ENCODE measurements at places on chromosomes 11 and 22.

- no peak for DNase-seq
Observed at GRCh38 chr11:132623511-132623910, 908.8 kb downstream of the OPCML start.

DNA sequence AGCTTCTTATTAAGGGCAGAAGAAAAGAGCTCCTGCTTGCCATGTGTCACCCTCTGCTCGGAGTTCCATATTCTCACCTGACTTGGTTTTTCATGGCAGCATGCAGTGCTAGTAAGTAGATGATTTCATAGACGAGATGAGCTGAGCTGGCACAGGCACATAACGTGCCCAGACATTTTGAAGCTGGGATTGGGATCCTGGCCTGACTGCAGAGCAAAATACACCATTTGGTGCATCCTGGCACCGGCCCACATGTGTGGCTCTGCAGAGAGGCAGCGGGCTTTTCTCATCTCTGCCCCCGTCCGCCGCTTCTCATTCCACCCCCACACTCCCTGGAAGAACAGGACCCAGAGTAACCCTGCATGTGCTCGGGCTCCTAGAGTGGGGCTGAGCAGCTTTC, 24.8 kb downstream of the FAM118A start:
- DNase-seq: no peak

DNA sequence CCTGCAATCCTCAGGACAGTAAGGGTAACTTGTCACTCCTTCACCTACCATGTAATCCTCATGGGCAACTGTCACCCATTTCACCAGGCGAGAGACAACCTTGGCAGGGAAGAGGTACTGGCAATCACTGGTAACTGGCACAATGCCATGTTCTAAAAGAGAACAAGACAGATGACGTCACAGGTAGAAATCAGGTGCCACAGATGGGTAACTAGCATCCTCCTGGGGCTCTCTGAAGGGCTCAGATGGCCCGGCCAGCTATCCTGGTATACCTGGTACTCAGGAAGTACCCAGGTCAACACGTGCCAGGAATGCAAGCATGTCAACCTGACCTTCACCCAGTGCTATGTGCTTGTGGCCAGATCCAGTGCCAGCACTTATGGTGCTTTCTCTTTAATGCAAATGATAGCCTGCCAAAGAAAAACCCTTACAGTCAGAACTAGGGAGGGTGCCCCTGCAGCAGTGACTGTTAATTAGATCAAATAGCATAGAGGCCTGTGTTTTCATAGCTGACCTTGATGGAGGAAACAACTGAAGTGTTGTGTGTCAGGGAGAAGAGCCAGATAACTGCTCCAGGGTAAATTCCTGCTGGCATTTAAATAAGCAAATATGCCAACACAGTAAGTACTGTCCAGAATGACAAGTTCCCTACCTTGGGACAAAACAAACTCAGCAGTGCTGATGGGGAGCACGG, 36.2 kb downstream of the THOC5 start:
- DNase-seq: no peak

- DNase-seq: no peak
Observed at GRCh38 chr11:44680982-44681597, 45.7 kb upstream of the TSPAN18 start.

DNA sequence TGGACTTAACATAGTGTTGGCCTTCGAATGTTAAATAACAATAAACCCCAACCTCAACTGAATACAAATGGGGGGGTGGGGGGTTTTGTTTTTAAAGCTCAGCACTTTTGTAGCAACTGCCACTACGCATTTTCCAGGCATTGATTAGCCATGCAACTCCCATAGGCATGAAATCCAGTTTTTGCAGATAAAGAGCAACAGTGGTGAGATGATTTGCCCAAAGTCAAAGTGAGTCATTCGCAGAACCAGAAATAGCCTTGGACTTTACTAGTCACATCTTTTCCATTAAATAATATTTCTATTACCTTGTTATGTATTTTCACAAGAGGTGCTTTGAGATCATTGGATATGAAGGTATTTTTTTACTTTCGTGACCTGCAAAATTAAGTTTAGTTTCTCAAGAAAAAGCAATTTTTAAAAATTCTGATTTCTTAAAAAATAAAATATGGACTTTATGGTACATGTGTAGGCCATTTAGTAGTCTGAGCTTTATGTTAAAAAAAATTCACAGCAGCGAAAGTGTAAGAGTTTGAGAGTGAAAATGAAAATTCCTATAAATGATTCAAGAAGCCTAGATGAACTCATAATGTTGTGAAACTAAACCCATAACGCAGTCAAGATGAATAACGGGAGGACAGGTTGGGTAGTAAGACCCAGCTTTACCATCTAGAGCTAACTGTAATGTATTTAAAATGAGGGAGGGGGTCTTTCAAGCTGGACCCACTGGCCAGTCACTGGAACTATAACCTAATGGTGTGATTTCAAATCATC, 1.9 kb upstream of the PHF21A start:
- no peak for DNase-seq

- no peak for DNase-seq
Observed at GRCh38 chr11:114105611-114106010, 46.1 kb downstream of the ZBTB16 start.

- DNase-seq: no peak
Observed at GRCh38 chr11:105144887-105145286, 5.3 kb upstream of the CARD18 start.

GRCh38 chr11:46899501-46900025, 18.8 kb downstream of the LRP4 start:
- no peak for DNase-seq
